ENCODE measurements at places on chromosomes 1 and 21.
A peak's percentile ranks its signal among the peaks of the same experiment; 100 is the strongest.

DNA sequence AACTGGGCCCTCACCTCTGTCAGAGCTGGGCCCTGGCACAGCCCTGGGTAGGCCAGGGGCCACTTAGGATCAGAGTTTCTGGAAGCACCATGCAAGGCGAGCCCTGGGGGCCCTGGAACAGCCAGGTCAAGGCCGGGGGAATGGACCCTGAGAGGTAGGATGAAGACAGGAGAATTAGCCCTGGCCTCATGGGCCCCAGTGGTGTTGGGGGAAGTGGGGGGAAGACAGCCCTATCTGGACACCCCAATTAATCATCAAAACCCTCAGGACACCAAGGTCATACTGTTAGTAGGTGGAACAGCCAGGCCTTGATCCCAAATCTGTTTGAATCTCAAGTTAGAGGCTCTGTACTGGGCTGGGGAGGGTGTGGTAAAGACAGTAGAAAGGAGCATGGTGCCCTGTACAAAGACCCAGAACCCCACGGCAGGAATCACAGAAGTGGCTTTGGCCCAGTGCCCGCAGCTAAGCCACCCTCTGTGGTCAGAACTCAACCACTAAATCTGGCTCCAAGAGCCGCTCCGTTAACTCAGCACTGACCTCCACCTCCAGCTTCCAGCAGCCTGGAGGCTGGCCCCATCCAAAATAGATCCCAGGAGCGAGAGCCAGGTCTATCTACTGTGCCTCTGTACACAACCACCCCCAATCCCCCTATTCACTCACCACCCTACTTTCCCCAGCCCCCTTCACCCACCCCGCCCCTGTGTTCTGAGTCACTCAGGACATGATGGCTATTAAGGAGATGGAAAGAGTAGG, 14.0 kb upstream of the TRIM63 start:
- DNase-seq, result no peak

DNA sequence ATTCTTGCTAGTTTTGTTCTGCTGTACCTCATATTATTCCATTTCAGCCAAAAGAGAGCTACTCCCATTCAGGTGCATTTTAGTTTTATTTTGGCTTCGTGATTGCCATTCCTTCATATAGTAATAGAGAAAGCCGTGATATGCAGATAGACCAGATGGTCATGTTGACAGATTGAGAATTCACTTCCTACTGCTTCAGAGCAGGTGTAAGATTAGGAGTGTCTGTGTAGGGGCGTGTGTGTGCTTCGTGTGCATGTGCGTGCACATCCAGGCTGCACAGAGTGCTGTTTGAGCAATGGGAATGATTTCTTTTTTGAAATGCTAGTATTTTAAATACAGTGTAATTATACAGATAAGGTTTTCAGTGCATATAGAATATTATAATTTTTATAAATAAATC, 10.3 kb downstream of the NFIA start:
- DNase-seq, result no peak

GRCh38 chr21:32772281-32773047, 909 bp upstream of the PAXBP1 start:
- peak; percentile 47 for DNase-seq

- no peak for DNase-seq
Observed at GRCh38 chr1:32775640-32776337, 41.4 kb downstream of the YARS1 start.

DNA sequence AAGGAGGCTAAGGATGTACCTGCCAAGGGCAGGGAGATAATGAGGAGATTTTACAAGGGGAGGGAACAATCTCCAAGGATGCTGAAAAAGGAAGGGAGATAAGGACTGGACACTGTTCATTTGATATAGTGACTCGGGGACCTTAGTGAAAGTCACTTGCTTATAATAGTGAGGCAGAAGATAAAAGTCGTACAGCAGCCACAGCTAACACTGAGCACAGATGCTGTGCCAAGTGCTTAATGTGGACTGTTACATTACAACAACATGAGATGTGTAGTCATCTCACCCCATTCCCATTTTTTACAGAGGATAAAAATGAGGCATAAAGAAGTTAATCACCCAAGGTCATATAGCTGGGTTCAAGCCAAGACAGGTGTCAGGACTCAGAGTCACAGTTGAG, 181.9 kb downstream of the FGGY start:
- no peak for DNase-seq
